ENCODE measurements at places on chromosomes 2 and 18.

GRCh38 chr2:148305476-148305875, 284.6 kb downstream of the MBD5 start:
- no peak for DNase-seq

DNA sequence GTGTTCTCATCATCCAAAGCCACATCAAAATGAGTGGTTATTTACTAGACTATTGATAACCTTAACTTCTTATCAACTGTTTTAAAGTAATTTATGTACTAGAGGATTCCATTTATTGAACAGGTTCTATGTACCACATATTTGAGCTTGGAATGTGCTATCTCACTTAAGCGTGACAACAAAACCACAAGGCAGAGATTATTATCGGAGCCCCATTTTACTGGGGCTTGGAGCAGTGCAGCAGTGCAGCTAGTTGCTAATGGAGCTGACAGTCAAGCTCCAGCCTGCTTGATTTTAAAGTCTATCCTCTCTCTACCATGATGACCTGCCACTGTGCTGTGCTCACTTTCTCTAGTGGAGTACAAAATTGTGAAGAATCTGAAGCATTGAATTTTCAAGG, 24.6 kb downstream of the GCG start:
- DNase-seq = no peak

DNA sequence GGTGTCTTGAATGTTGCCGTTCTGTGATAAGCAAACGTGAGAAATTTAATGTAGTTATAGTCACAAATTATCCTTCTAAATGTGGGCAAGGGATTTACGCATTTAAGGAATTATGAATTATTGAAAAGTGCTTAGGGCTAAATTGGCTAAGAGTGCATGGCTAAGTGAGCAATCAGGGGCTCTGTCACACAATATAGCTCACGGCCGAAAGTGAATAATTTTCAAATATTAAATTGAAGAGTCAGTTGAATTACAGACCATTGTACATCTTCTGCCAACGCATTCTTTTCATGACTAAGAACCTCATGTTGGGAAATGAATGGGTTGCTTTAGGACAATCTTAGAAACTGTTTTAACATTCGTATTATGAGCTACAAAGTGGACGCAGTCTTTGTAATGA, 1832.9 kb upstream of the LRRTM1 start:
- DNase-seq = no peak

DNA sequence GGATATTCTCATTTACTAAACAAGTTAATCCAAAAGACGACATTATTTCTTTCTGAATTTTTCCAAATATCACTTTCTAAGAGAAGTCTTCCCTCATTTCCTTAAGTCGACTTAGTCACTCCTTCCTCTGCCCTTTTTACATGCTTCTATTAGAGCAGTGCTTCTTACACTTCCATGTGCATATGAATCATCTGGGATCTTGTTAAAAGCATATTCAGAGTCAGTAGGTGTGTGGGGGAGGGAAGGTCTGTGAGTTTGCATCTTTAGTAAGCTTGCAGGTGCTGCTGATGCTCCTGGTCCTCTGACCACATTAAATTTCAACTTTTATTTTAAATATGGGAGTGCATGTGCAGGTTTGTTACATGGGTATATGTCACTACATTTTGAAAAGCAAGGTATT, 582.6 kb downstream of the NRXN1 start:
- DNase-seq = no peak

- no peak for DNase-seq
Measured at GRCh38 chr2:10327896-10328669, 25.4 kb downstream of the HPCAL1 start.

GRCh38 chr18:4276953-4277585, 178.0 kb downstream of the DLGAP1 start:
- DNase-seq = no peak

GRCh38 chr18:22200611-22201225, 31.3 kb downstream of the GATA6 start:
- no peak for DNase-seq

- DNase-seq = no peak
Measured at GRCh38 chr2:172007372-172007771, 7.6 kb downstream of the METAP1D start.

DNA sequence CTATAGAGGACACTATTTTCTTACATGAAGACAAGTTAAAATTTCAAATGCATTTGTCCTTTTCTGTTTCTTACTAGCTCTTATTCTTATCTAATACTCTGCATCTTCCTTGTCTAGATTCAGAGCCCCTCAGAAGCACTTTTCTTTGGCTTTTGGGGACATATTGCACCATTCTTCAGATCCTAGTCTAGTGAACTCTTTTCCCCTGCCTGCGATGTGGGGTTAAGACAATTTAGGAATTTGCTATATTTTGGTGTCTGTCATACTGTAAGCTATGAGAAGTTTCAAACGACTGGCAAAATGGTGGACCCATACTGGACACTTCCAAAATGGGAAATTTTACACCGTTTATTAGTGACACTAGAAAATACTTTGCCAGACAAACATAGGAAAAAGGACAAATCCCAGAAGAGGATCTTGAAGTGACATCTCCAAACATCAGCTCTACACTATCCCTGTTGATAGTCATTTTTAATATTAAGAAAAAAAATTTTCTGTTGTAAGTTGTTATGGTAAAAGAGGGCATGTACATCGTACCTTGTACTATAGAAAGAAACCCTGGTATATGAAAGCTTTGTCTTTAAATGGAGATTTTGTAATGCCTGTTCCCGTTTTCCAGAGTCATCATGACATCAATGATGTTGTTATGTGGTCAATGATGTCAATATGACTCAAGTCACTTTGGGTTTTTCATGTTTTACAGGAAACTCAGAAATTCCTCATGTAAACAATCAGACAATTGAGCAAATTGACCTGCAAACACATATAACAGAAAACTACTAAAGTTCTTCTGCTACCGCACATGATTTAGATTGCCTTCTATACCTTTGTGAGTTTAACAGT, 4.4 kb upstream of the KYNU start:
- DNase-seq = no peak

- DNase-seq = no peak
Measured at GRCh38 chr2:156445296-156446220, 9.4 kb downstream of the GPD2 start.

GRCh38 chr18:59132810-59133465, 6.7 kb upstream of the SEC11C start:
- no peak for DNase-seq

DNA sequence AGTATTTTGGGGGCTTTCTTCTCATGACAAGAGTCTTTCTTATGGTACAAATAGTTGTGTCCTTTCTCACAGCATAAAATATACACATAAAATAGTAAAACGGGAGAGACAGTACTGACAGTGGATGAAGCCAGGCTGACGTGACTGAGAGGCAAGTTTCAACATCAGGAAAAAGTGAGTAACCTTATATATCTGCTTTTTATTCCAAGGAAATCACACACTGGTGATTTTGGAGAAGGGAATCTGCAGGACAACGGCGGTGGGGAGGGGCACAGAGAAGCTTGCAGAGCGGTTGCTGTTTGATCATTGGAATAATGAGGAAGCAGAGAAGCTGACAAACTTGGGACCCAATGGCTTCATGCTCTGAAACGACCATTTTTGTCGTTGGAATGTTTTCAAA, 130.6 kb upstream of the ZNF236 start:
- DNase-seq = no peak

GRCh38 chr2:7523481-7524120, 606.4 kb downstream of the RNF144A start:
- DNase-seq = no peak

DNA sequence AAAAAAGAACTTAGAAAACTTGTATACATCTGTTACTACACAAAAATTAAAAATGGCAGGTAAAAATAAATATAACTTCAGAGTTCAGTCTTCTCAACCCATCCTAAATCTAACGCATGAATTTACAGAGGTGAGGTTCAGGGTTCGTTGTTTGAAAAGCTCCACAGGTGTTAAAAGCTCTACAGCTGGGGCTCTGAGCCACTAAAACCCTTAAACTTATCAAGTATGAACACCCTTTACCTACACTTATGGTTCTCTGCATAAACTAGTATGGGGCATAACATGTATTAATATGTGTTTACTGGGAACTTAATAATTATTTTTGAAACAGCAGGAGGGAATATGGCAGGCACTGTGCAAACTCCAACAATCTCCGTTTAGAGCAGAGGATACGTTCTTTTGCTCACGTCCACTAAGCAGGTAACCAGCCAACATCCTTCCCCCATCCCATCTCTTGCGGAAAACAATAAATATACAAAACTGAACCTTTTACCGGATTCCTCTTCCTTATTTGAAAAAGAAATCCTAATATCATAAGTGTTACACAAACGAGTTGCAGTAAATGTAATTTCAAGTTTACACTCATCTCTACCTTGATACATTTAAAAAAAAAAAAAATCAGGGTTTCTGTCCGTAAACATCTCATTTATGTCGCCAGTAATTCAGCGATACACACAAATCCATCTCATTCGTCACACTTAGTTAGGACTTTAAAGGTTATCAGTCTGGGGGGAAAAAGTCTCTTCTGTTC, 1.3 kb downstream of the PIAS2 start:
- no peak for DNase-seq

- no peak for DNase-seq
Measured at GRCh38 chr18:48982266-48982665, 31.5 kb upstream of the SMAD7 start.

DNA sequence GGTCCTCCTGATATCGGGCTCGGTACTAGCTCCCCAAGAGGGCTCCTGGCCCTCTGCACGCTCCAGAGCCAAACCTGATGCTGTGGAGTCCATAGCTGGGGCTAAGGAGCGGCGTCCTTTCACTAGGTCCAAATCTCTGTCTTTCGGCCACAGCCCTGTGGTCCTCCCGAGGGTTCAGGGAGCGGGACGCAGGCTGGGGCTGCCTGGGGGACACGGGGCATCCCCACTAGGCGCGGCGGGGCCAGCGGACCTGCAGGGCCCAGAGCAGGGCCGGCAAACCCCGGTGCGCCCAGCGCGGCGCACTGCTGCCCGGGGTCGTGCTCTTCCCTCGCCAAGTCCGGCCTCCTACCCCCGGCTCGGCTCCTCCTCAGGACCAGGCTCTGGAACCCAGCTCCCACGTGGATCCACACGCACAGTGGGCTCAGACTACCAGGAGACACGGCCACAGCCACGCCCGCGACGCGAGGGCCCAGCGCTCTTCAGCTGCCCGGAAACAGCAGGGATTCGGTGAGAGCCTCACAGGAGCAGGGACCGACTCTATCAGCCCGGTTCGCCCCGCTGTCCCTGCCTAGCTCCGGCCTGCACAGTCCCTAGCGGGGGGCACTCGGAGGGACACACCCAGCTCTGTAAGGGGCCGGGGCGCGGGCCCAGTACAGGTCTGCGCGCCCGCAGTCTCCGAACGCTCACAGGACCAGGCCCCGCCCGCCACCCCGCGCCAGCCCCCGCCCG, 593 bp downstream of the ZNF514 start:
- peak; percentile 55 for DNase-seq

- no peak for DNase-seq
Measured at GRCh38 chr2:23498943-23499342, 114.0 kb downstream of the KLHL29 start.

GRCh38 chr2:196274387-196274809, 103.0 kb upstream of the STK17B start:
- peak; percentile 11 for DNase-seq

DNA sequence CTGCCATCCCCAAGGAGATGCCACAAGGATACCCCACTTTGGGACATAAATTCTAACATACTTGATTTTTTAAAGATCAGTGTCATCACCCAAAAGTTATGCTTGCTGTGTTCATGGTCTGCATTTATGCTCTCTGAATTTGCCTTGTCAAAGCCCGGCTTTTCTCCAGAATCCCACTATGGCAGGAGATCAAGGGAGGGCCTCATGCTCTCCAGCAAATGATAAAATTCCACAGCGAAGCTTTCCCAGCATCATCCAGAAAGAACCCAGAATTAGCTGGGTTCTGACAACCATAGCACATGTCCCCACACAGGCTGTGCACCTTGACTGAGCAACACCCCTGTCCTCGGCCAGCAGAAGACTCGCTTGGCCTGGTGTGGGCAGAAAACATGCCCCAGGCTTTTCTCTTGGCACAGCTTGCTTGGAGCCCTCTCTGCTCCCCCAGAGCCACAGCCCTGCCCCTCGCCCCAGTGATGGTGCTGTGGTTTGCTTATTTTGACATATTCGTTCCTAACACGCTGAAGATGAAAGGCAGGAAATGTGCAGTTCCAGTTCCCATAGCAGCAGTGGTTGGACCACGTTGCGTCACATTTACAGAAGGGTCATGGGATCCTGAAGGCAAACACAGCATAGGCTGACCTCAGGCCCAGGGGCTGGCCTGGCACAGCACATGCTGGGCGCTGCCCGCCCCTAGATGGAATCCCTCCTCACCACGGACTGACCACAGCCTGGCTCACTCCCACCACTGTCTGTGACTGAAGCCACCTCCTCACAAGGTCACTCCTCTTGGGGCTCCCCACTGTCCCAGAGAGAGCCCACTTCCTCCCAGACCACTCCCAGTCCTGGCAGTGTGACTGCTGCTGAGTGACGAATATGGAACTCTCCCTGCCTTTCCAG, 14.1 kb upstream of the CHRNA1 start:
- DNase-seq = no peak

DNA sequence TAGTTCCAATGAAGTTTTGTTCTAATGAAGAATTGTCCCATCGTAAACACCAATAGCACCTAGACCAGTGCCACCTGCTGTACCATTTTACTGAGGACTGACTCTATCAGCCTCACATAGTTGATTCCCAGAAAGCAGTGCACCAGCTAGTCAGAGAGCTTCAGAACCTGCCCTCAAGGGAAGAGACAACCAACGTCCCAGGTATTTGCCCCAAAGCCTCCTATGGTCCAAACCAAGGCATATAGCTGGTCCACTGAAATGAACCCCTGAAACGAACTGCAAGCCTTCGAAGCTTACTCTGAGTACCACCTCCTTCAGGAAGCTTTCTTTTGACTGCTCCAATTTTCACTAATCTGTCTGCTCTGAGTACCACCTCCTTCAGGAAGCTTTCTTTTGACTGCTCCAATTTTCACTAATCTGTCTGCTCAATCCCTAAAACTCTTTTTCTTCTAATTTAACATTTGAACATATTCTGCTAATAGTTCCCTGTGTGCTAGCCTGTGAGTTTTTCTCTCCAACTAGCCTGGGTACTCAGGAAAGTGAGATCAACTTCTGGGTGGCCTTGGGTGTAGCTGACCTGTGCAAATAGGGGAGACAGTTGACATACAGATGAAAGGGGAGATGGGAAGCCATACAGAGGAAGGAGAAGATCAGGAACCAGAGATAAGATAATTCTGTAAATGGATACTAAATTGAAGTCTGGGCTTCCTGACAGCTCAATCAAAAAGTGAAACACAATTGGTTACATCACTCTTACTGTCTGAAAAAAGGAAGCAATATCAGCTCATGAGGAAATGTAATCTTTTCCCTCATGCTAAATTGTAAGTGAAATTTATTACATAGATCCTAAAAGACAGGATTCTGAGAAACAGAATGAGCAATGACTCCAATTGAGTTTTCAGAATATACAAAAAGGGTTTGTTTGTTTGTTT, 33.5 kb upstream of the EML4 start:
- no peak for DNase-seq

DNA sequence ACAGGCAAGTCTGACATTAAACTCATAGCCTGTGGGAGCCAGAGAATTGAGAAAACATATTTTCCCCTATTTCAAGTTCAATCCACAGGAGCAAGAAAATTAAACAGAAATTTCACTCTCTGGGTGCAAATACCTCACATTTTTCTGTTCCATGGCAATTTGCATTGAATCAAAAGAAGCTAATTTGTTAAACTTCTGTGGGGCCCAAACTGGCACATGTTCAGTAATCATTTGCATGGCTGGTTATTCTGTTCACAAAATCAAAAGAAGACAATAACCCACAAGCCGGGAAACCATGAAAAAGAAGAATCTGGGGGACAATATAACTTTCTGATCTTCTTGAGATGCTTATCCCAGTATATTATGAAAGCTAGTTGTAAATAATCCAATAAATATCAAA, 363.1 kb downstream of the LRP1B start:
- DNase-seq = no peak
